Stimulated activated CD8-positive, alpha-beta memory T cell treated with anti-CD3 and anti-CD28 coated beads, Interleukin-7, amount 100 ng/mL, for 24 hours (primary cell): ENCODE measurements at places on chromosomes 1 and 21.

- no peak for DNase-seq
Observed at GRCh38 chr1:173383351-173383750, 93.8 kb upstream of the PRDX6 start.

DNA sequence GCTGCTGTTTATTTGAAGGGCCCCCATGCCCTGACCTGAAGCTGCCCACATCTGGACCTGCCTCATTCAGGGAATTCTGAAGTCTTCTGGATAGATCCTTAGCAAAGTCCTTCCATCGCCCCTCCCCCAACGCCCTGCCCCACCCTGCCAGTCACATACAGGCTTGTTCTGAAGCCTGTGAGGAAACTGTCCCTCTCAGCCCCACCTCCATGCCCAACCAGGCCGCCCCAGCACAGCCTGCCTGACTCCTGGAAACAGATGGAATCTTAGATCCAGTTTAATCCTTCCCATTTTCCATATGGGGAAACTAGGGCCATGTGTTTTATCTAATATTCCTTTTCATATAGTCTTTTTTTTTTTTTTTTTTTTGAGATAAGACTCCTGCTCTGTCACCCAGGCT lies 44.5 kb upstream of the GPR37L1 start:
- DNase-seq, result no peak

DNA sequence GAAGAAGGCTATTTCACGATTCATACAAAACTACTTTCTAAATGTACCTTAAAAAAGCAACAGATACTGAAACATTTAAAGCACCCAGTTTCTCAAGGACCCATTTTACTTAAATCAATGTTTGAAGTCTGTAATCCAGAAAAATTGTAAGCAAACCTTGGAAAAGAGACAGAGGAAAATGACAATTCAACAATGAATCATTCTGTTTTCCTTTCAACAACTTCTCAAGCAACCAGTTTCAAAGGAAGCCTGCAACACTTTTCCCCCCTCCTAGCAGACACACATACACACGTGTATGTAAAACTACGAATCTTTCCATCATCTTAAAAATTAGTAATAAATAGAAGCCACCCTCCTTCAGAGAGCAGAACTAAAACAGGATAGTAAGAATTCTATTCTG lies 1.2 kb downstream of the RERE start:
- no peak for DNase-seq

GRCh38 chr1:70714149-70714548 lies 303.1 kb downstream of the CTH start:
- DNase-seq, result no peak

DNA sequence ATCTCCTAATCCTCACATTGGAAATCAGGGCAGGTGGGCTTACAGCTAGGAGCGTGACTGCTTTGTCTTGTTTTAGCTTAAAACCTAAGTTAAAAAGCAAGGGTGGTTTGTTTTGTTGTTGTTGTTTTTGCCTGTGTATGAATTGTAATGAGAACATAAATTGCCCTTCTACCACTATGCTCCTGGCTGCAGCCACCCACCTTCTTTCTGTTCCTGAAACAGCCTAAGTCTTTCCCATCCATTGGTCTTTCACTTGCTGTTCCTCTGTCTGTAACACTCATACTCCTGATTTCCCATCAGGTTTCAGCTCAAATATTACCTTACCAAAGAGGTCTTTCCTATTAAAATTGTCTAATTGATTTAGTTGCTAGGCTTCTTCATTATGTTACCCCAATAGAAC lies 604 bp upstream of the TMEM79 start:
- no peak for DNase-seq

DNA sequence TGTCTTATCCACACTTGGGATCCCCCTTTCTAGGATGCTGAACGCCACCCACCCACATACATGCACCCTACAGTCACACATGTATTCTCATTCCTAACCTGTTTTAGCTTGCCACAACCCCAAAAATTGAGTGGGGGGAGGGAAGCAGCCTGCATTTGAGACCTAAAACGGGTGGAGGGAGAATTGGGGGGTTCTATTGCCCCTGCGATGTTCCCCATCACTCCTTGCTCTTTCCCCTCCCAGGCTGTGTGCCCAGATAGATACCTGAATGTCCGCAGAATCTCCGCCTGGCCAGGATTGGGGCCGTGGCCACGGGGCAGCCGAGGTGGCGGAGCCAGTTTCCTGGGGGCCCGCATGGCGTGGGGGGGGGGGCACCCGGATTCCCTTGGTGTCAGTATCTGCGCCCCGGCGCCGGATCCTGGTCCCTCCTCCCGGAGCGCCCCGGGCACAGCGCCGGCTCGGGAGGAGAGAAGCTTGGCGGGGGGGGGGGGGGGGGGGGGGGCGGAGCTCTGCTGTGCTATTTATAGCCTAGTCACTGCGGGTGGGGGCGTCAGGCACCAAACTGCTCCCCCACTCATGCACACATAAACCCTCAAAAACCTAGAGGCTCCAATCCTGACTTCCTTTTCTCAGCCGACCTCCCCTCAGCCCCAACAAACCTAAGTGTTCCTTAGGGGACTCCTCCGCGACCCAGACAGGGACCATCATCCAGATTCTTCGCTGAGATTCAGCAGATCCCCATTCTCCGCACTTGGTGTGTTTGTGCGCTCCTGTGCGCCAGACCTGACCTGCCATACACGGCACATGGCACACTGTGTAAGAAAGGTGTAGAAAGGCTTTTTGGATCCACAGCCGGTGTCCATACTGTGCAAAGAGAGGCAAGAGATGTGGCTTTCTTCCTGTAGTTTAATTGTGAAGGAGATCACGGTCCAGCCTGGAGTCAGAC lies 1.9 kb downstream of the ANKRD34A start:
- DNase-seq, result no peak

DNA sequence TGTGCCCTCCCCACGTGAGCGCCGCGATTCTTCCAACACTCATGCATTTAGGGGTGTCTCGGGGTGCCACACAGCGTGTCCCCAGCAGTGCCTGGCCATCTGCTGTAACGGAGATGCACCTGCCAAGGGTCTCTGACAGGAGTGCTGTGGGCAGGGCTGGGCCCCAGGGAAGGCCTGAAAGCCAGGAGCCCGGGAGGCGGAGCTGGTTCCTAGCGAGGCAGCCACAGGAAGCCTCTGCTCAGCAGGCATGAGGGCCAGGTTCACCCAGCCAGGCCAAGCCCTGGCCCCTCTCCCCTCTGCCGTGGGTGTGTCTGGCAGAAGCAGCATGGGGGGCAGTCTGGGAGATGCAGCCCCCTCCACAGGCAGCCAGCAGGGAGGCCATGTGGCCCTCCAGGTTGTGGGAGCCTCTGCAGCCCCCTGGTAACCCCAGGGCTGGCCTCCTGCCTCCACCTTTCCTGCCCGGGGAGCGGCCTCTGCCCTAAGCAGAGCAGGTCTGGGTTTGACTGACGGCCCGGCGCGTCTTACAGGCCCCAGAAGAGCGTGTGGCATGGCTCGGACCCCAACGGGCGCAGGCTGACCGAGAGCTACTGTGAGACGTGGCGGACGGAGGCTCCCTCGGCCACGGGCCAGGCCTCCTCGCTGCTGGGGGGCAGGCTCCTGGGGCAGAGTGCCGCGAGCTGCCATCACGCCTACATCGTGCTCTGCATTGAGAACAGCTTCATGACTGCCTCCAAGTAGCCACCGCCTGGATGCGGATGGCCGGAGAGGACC lies 30.4 kb downstream of the SLC19A1 start:
- DNase-seq, result no peak

DNA sequence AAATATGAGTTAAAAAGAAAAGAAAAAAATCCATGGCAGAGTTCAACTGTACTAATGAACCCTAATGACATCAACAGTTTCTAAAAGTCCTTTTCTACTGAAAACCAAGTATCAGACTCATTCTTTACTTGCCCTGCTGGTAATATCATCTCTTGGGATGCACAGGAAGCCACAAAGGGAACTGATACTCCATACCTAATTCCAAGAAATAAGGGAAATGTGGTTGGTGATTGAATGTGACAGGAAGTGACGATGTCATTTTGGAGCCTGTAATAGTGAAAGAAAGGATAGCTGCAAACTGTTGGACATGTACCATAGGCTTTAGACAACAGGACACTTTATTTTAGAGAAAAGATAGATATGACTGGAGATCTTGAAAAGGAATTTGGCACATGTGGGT lies 98.7 kb upstream of the VAV3 start:
- DNase-seq, result no peak

- no peak for DNase-seq
Observed at GRCh38 chr1:21764615-21765423, 18.1 kb downstream of the USP48 start.

DNA sequence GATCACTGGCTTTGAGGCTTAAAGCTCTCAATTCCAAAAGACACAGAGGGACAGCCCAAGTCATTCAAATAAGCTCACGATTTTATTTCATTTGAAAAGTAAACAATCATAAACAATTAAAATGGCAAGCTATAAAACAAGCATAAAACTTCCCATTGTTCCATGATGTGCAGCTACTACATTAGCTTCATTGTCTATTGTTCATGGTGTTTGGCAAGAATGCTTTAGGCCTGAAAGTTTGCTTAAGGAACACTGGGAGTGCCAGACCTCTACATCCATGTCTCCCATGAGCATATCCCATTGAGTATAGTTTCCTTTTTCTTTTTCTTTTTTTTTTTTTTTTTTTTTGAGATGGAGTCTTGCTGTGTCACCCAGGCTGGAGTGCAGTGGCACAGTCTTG lies 286.1 kb upstream of the ESRRG start:
- no peak for DNase-seq

GRCh38 chr1:206588492-206588891 lies 23.8 kb downstream of the EIF2D start:
- DNase-seq, result no peak

DNA sequence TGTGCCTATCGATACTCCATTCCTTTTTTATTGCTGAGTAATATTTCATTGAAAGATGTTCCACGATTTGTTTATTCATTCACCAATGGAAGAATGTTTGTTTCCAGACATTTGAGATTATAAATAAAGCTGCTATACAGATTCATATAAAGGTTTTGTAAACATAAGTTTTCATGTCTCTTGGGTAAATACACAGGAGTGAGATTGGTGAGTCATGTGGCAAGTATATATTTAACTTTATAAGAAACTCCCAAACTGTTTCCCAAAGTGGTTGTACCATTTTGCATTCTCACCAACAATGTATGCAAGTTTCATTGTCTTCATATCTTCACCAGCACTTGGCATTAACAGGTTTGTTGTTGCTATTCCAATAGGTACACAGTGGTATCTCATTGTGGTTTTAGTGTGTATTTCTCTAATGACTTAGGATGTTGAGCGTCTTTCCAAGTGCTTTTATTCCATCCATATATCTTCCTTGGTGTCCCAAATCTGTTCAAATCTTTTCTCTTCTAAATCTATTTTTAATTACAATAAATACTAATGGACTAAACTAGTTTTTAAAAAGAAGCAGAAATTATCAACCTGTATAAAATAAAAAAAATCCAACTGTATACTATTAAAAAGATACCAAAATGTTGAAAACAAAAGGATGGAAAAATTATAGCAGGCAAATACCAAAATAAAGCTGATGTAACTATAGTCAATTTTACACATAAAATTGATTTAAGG lies 6.6 kb downstream of the SLC9C2 start:
- no peak for DNase-seq

DNA sequence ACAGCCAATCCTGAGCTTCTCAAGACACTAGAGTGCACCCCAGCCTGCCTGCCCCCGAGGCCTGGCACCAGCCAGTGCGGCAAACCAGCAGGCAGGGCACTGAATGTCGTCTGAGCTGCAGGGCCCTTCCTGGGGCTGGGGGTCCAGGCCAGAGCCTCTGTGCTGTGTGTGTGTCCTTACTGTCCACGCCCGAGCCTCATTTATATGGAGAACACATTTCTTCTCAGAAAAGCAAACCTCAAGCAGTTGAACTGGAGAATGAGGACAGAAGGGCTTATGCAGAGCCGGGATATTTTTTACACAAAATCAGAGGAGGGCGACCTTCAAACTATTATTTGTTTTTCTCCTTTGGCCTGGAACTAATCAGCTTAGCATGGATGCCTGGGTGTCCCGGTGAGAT lies 52.7 kb downstream of the POFUT2 start:
- DNase-seq, result no peak

DNA sequence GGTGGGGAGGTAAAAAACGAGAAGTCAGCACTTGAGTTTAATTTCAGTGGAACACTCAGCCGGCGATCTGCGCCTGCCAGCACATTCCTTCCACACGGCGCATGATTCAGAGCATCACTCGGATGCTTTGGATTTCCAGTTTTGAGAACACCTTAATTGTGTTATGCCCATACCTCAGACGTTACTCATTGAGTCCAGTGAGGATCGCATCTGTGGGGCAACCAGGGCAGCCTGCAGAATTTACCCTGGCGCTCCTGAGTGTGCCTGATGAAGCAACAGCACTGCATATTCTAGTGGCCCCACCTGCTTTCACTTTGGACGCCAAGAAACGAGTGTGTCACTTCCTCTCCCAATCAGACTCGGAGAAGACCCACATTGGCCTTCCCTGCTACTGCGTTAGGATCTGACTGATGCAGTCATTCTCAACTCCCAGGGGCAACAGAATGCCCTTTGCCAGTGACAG lies 19.9 kb downstream of the FAM89A start:
- no peak for DNase-seq

GRCh38 chr1:224605482-224606181 lies 10.5 kb upstream of the CNIH3 start:
- DNase-seq, result no peak

DNA sequence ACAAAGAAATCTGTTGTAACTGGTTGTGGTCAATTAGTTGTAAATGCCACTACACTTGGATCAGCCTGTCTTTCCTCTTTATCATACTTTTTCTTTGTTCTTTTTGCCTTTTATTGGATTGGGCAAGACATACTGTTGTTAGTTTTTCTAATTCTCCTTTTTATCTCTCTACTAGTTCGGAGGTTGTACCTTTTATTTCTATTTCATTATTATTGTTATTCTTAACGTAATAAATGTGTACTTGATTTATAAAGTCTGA lies 59.2 kb downstream of the IVNS1ABP start:
- DNase-seq, result no peak

- DNase-seq, result no peak
Observed at GRCh38 chr1:57377339-57378139, 46.3 kb downstream of the DAB1 start.

DNA sequence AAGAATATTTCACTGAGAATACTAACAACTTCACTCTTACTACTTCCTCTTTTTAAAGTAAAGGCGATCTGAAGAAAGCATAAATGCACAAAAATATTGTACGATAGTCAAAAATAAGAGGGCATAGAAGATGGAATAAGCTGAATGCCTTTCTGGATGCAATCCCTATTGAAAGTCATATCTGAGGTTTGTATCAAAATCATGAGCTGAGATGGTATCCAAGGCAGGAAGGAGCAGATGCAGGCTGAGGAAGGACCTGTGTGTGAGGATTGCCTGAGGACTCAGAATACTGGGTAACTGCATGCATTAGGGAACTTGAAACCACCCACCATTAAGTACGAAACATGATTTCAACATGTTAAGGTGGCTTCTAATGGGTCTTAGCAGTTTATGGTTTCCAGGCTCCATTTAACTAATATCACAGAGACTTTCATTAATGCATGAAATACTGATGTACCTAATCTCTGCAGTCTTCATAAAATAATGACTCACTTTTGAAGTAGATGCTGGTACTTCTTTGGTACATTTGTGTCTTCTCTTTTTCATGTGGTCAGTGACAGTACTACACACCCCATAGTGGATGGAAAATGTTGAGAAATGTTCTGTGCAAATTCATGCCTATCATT lies 29.6 kb upstream of the RGS1 start:
- DNase-seq, result no peak

- DNase-seq, result peak; percentile 13
Observed at GRCh38 chr1:172818841-172819527, 160.1 kb downstream of the FASLG start.
